Amygdala (tissue), 56 donors: ENCODE measurements at places on chromosomes 6 and 20.

DNA sequence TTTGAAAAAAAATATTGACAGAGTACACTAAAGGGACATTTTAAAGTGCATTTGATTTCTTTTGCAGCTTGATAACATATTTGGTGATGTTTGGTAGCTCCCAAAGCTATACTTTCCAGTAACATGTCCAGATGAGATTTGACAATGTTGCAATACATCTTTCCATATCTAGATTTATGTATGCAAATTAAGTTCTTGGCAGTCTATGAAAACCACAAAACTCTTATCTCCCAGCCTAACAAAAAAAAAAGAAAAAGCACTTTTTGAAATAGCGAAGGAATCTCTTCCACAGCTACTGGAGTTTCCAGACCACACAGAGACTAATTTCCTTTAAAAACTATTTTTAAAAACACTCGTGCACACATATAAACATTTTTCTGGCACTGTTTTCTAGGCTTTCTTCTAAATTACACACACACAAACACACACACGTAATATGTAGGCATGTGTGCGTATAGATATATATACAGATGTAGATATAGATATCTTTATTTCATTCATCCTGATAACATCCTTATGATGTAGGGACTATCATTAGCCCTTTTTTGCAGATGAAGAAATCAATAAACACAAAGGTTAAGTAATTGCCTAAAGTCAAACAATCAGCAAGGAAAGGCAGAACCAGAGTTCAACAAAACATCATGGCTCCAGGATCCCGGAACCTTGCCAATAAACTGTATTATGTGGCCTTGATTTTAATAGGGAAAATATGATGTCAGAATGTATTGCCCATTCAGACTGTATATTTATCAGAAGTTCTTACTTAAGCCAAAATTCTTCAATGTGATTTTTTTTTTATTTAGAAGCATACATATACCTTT is 93.3 kb downstream of the ADGRB3 start:
- no peak for DNase-seq

GRCh38 chr6:33665957-33666356 is 44.8 kb downstream of the ITPR3 start:
- DNase-seq = no peak

- no peak for DNase-seq
These were observed 54.4 kb downstream of the SNRNP48 start for GRCh38 chr6:7644417-7644816.

- DNase-seq = no peak
These were observed 146.5 kb upstream of the FERMT1 start for GRCh38 chr20:6269168-6269873.

DNA sequence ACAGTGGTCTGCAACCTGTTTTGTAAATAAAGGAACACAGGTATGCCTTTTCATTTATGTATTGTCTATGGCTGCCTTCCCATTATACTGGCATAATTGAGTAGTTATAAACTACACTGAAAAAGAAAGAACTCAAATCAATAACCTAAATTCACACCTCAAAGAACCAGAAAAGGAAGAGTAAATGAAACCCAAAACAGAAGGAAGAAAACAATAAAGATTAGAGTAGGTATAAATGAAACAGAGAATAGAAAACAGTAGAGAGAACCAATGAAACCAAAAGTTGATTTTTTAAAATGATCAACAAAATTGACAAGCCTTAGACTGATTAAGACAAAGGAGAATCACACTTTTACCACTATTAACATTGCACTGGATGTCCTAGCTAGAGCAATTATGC is 34.7 kb downstream of the FAM184A start:
- DNase-seq = no peak

- no peak for DNase-seq
These were observed 111.1 kb downstream of the JARID2 start for GRCh38 chr6:15356937-15357336.

DNA sequence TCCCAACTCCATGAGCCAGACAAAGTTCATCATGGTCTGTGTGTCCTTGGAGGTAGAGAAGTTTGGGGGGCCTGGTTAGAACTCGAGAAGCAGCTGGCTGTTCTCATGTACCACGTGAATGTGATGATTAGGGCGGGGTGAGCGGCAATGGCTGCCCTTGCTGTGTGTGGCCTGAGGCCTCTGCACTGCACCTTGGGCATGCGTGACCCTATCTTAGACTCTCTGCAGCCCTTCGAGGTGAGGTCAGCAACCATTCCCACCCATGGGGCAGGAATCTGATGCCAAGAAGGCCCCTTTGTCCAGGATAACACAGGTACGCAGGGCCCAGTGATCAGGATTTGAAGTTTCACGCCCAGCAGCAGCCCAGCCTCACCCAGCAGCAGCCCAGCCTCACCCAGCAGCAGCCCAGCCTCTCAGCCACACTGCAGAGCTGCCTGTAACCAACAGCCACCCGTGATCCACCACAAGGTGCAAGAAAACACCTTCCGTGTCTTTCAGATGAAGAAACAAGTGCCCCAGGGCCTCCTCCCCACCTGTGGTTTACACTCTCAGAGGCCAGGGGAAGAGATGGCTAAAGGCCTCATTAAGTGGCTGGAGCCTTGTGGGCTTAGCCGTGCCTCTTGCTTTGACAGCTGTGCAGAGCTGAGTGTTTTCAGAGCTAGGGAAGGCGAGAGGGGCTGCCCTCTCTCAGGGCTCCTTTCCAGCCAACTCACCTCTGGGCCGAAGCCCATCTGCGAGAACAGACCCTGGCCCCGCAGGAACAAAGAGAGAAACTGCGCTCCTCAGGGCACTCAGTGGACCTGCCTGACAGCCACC is 195.2 kb upstream of the CDH4 start:
- DNase-seq = no peak
